ENCODE measurements at places on chromosomes 13 and 19.

GRCh38 chr19:49773663-49774350 is 7.0 kb downstream of the AP2A1 start:
- DNase-seq: no peak

DNA sequence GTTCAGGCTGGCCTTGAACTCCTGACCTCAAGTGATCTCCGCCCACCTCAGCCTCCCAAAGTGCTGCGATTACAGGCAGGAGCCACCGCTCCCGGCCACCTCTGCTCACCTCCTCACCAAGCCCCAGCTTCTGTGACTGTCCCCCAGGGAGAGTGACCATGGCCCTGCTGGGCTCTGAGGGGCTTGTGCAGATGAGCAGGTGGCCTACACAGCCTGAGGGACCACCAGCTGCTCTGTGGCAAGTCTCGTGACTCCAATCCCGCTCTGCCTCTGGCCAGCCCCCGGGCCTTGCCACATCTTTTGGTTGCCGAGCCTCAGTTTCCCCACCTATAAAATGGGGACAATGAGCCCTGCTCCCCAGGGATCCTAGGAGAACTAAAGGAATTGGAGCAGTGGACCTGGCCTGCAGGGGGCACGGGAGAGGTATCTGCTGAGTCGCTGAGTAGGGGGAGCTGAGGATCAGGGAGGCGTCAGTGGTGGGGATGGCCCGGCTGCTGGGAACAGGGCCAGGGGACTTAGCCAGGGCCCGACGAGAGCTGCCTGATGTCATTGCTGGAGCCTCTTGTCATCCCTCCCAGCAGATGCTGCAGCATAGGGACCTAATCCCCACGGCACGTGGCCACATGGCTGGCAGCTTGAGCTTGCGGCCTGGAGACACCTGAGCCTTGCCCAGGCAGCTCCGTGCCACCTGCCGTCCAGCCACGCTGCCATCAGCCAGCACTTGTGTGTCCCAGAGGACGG is 74.7 kb downstream of the GADD45B start:
- no peak for DNase-seq

GRCh38 chr13:45133396-45134118 is 13.2 kb downstream of the GTF2F2 start:
- DNase-seq: no peak

GRCh38 chr19:33954686-33955085 is 158.0 kb downstream of the KCTD15 start:
- no peak for DNase-seq

DNA sequence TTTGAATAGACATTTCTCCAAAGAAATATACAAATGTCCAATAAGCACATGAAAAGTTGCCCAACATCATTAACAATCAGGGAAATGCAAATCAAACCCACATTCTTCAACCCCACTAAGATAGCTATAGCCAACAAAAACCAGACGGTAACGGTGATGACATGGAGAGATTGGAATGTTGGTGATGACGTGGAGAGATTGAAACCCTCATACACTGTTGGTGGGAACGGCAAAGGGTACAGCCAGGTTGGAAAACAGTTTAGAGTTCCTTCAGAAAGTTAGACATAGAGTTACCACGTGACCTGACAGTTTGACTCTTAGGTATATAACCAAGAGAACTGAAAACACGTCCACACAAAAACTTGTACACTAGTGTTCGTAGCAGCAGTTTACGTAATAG is 48.1 kb downstream of the TNFRSF19 start:
- DNase-seq: no peak

GRCh38 chr13:21470785-21471184 is 11.7 kb upstream of the ZDHHC20 start:
- no peak for DNase-seq

GRCh38 chr13:112759053-112759452 is 69.2 kb downstream of the ATP11A start:
- no peak for DNase-seq

- no peak for DNase-seq
Measured at GRCh38 chr13:23180711-23181110, at the start of gene SGCG. Gene SGCG, plus strand, starts transcription at chr13:23180979. Its CDS starts 22,716 bp downstream, at chr13:23203695.

DNA sequence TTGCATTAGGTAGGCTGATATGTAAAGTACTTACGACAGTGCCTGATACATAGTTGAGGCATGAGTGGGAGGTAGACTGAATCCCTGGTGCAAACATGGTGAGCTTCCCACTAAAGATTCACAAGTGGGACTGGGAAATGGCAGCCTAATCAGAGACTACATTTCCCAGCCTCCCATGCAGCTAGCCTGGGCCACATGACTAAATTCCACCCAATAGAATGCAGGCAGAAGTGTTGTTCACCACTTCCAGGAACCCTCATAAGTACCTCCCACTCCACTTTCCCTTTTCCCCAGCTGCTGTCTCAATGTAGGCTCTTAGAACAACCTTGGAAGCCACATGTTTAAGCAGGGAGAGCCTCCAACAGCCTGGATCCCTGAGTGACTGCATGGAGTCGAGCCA is 104.9 kb downstream of the CACNA1A start:
- DNase-seq: no peak

DNA sequence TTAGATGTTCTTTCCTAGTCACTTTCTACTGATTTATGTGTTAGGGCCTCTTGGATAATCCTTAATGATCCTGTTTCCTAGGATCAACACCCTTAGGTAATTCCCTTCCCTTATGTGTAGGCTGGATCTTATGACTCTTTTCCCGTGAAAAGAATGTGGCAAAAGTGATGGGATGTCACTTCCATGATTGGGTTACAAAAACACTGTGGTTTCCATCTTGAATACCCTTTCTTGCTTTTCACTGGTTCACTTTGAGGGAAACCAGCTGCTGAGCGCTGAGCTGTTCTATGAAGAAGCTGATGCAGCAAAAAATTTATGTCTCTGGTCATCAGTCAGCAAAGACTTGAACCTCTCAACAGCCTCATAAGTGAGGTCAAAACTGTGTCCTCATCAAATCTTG is 609.4 kb downstream of the OLFM4 start:
- DNase-seq: no peak

DNA sequence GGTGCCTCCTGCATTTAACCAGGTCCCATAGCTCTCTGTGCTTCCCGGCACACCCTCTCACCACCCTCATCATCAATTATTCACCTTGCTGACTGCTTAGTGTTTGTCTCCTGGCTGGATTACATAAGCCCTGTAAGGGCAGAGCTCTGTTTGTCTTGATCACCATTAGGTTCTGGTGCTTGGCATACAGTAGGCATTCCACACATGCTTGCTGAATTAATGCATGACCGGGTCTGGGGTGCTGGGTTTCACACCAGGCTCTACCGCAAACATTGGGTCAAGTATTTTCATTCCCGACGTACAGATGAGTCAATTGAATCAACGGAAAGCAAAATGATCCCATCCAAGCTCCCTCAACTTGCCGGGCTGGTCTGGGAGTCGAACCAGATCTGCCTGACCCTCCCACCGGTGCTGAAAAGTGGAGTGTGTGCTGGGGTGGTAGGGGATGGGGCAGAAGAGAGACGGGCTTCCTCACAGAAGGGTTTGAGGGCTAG is 28.5 kb downstream of the VAV1 start:
- no peak for DNase-seq

- no peak for DNase-seq
Measured at GRCh38 chr13:75752826-75753225, 116.7 kb downstream of the LMO7 start.

DNA sequence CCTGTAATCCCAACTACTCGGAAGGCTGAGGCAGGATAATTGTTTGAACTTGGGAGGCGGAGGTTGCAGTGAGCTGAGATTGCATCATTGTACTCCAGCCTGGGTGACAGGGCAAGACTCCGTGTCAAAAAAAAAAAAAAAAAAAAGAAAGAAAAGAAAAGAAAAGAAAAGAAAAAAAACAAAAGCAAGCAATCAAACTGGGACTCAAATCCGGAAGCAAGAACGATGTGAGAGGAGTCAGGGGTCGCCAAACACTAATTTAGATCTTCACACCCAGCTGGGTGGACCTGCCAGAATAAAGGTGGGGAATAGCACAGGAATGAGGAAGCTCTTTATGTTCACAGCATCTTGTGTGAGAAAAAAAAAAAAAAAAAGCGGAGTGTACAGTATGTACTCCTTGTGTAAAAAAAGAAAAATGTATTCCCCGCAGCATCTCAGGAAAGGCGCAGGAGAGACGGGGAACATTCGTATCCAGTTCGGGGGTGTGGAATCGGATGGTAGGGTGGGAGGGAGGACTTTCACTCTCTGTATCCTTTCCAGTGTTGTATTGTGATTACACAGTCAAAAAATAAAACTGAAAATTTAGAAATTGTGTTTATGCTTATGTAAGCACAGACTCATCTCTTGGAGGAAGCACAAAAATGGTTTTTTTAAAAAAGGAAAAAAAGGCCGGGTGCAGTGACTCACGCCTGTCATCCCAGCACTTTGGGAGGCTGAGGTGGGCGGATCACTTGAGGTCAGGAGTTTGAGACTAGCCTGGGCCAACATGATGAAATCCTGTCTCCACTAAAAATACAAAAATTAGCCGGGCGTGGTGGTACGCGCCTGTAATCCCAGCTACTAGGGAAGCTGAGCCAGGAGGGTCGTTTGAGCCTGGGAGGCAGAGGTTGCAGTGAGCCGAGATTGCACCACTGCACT is 7.6 kb downstream of the DNAJB1 start:
- DNase-seq: no peak

GRCh38 chr13:109204657-109205056 is 575.2 kb downstream of the MYO16 start:
- DNase-seq: no peak

GRCh38 chr19:45499196-45500180 is 1.2 kb downstream of the PPM1N start:
- DNase-seq: peak; percentile 54

- no peak for DNase-seq
Measured at GRCh38 chr19:29971648-29972047, 29.6 kb downstream of the URI1 start.

- peak; percentile 51 for DNase-seq
Measured at GRCh38 chr13:52159159-52159982, at the start of gene NEK3. Gene NEK3, minus strand, starts transcription at chr13:52159597. Its CDS starts 3,406 bp downstream, at chr13:52156191.

DNA sequence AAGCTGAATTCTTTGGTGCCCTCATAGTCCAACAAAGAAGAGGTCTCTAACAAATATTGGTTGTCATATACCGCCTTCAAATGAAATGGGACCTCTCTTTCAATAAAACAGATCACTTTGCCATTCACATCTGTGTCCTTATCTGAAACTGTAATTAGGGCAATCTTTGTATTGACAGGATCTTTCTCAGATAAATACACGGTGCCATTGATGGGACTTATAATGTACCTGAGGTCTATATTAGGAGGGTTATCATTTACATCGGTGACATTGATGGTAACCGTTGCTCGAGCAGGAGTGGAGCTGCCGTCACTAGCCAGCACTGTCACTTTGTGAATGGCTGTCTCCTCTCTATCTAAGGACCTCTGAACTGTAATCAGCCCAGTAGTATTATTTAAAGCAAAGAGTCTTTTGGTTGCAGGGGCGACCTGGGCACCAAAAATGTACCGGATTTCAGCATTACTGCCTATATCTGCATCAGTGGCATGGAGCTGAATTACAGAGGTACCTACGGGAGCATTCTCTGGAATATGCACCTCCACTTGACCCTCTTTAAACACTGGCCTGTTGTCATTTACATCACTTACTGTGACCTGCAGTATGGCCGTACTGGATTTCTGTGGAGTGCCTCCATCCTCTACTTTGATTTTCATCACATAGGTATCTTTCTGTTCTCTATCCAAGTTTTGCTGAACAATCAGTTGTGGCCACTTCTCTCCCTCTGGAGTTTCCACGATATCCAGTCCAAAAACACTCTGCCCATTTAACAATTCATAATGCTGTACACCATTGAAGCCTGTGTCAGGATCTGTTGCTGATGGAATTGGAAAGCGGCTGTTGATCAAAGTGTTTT is 2.8 kb downstream of the PCDH9 start:
- no peak for DNase-seq

DNA sequence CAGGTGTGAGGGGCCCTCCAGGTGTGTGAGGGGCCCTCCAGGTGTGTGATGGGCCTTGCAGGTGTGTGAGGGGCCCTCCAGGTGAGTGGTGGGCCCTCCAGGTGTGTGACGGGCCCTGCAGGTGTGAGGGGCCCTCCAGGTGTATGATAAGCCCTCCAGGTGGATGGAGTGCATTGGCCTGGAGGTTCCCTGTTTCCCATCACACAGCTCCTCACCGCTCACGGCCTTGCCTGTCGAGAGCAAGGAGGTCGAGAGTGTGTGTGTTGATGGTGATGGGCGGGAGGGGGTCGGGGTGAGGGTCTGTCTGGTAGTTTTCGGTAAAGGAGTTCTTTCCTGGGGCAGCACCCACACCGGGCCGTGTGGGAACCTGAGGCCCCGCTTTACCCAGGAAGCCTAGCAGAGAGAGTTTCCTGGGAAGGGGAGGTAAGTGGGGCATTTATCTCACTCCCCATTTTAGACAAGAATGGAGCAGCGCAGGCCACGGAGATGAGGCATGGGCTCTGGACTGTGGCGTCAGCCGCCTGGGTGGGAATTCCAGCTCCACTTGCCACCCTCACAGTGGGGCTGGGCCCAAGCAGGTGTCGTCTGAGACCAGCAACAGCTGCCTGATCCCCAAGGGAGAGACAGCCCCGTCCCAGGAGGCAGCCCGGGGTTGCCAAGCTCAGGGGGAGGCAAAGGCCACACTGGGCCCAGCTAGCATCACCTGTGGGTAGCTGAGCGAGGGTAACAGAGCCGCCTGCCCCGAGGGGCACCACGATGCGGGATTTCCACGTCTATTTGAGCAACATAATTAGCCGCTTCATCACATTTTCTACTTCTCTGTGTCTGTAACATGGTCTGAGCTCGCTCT is 10.9 kb upstream of the GAS6 start:
- DNase-seq: no peak

GRCh38 chr19:10505583-10506229 is 2.5 kb upstream of the KEAP1 start:
- DNase-seq: peak; percentile 64

- no peak for DNase-seq
Measured at GRCh38 chr19:46902402-46902766, 41.6 kb downstream of the ARHGAP35 start.

DNA sequence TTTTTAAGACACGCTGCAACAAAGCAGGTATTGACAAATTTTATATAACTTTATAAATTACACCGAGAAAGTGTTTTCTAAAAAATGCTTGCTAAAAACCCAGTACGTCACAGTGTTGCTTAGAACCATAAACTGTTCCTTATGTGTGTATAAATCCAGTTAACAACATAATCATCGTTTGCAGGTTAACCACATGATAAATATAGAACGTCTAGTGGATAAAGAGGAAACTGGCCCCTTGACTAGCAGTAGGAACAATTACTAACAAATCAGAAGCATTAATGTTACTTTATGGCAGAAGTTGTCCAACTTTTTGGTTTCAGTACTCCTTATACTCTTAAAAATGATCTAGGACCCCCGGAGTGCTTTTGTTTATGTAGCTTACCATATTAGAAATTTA is 1.2 kb downstream of the BRCA2 start:
- no peak for DNase-seq

DNA sequence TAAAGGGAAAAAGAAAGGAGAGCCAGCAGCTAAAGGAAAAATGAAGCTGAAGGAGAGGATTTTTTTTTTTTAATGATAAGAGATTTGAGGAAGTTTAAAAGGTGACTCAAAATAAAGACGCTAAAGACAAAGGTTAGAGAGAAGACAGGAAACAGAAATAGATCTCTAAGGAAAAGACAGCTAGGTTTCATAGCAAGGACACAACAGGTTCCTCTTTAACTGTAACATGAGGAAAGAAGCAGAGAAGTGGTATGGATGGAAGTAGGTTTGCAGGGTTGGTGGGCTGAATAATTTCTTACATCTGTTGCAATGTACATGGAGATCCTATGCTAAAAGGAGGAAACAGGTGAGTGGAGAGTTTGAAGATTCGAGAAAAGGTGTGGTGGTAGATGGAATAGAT is 107.5 kb downstream of the MYCBP2 start:
- no peak for DNase-seq
